ENCODE measurements at places on chromosomes 2 and 18. TPM values are rescaled to one million over a fixed set of nuclear protein-coding genes. Genes with fewer than 3 reads are reported as not detected.

Gene GRB14
- total RNA-seq: 20.2 TPM

Gene ZFP36L2
- 110 TPM for total RNA-seq

- H3K4me3 ChIP-seq: peak within 1 kb of the TSS; percentile 74
- peaks cover 49% of the 10 kb centered on the region for H3K27me3 ChIP-seq
- H3K36me3 ChIP-seq: no peaks in the 10 kb centered on the region
- H3K4me1 ChIP-seq: peaks cover 15% of the 10 kb centered on the region
- H3K27ac ChIP-seq: peak within 1 kb of the TSS; percentile 76
Observed at GRCh38 chr2:100321866-100322820, at the start of gene LONRF2. TSS of gene LONRF2 (minus strand) at chr2:100322501. CDS start at chr2:100322093, 408 bp downstream.

- no peak overlapping the region for H3K27ac ChIP-seq
- peaks cover 33% of the 10 kb centered on the region for H3K4me1 ChIP-seq
Observed at GRCh38 chr18:10234912-10235660, 219.3 kb upstream of the APCDD1 start.

GRCh38 chr2:74447230-74447999 is 5.7 kb upstream of the RTKN start:
- H3K27ac ChIP-seq: no peak overlapping the region
- H3K36me3 ChIP-seq: no peaks in the 10 kb centered on the region
- no peaks in the 10 kb centered on the region for H3K4me1 ChIP-seq
- no peak for DNase-seq

DNA sequence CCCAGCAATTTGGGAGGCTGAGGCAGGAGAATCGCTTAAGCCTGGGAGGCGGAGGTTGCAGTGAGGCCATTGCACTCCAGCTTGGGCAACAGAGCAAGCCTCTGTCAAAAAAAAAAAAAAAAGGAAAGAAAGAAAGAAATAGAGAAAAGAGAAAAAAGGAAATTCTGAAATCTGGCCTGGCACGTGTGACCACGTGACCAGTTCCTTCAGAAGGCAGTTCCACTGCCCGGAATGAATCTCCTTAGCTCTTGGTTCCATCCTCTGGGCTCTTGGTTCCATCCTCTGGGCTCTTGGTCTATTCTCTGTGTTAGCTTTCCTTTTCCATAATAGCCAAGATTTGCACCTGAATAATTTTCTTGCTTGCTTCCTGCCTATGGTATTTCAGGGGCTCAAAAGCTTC is 5.3 kb upstream of the POMC start:
- H3K4me3 ChIP-seq: no peak overlapping the region
- no peak overlapping the region for H3K27ac ChIP-seq
- H3K4me1 ChIP-seq: no peaks in the 10 kb centered on the region
- no peak for DNase-seq

- H3K4me3 ChIP-seq: no peak overlapping the region
- no peaks in the 10 kb centered on the region for H3K4me1 ChIP-seq
- H3K36me3 ChIP-seq: no peaks in the 10 kb centered on the region
- no peak overlapping the region for H3K27ac ChIP-seq
Observed at GRCh38 chr18:36488131-36488530, 190.6 kb downstream of the FHOD3 start.

Gene GPBAR1
- total RNA-seq: 0.60 TPM

Gene CRYGD
- not detected for total RNA-seq

Gene SERPINB12
- not detected for total RNA-seq

GRCh38 chr2:155062250-155062921 is 363.9 kb downstream of the KCNJ3 start:
- no peak overlapping the region for H3K27ac ChIP-seq
- H3K36me3 ChIP-seq: no peaks in the 10 kb centered on the region
- H3K4me3 ChIP-seq: no peak overlapping the region
- DNase-seq: no peak
- no peaks in the 10 kb centered on the region for H3K27me3 ChIP-seq

Gene LAMA3
- total RNA-seq: 110 TPM

Gene REG3A
- total RNA-seq: not detected

DNA sequence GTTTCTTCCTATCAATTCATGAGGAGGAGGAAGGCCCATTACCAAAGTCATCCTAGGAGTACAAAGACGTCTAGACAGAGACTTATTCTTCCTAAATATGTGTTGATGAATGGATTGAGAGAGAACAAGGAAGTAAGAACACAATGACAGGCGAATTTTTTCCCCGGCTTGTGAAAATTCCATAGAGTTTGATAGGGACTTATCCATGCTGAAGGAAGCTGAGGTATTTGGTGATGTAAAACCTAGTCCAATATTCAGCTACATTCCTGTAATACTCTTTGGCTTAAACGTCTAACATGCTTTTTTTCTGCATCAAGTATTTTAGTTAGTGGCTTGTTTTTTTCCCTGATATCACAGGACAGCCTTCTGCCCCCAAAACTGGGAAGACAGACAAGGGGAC is 121.9 kb upstream of the MYT1L start:
- H3K27me3 ChIP-seq: no peaks in the 10 kb centered on the region
- H3K4me1 ChIP-seq: no peaks in the 10 kb centered on the region
- no peak for DNase-seq

Gene STARD6
- total RNA-seq: not detected

Gene GALNT13
- total RNA-seq: 3.1 TPM

Gene GAREM2
- total RNA-seq: 2.8 TPM

DNA sequence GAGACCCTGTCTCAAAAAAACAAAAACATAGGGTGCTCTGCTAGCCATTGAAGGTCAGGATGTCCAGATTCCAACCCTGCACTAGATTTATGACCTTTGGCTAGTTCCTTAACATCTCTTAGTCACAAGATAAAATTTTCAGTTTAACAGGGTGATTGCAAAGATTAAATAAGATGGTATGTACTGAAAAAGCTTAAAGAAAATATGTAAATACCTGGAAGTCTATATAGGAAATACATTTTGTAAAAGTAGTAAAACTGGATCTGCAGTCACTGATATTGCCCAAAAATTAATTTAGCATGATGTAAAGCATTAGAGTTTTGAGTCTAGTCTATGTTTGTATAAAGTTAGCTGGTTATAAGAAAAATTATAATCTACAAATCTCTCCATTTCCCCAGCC is 5.4 kb upstream of the COX7A2L start:
- DNase-seq: no peak
- H3K4me1 ChIP-seq: peaks cover 4% of the 10 kb centered on the region
- H3K27ac ChIP-seq: no peak overlapping the region
- no peak overlapping the region for H3K4me3 ChIP-seq
